Activated T-cell treated with anti-CD3 and anti-CD28 coated beads, Interleukin-2, amount 50 U/mL, for 24 hours (primary cell): ENCODE measurements at places on chromosomes 6 and 20.

DNA sequence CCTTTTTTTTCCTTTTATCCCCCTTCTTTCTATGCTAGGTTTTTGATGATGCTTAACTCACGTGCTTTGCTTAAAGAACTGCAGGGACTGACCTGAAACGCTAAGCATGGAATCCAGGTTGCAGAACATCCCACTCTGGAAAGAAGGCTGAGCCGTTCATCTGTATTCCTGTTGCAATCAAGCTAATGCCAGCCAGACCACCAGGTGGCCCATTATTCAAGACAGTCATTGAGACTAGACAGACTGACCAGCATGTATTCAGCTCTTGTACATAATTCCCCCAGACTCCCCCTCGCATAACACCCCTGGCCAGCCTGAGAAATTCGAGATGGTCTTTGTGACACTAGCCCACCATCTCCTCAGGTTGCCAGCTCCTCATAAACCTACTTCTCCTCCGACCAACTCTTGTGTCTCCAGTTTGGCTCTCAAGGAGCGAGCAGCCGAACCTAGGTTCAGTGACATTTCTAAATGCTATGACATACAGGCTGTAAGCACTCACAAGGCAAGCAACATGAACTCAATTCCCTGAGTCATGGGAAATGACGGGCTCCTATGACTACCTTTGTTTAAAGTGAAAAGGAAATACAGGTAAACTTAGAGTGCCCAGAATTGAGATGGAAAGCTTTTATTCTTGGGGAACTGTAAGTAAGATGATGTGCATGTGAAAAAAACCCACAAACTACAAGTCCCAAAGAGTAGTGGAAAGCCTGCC is 309.3 kb upstream of the CDYL start:
- H3K4me3 ChIP-seq, result no peak overlapping the region
- DNase-seq, result no peak

DNA sequence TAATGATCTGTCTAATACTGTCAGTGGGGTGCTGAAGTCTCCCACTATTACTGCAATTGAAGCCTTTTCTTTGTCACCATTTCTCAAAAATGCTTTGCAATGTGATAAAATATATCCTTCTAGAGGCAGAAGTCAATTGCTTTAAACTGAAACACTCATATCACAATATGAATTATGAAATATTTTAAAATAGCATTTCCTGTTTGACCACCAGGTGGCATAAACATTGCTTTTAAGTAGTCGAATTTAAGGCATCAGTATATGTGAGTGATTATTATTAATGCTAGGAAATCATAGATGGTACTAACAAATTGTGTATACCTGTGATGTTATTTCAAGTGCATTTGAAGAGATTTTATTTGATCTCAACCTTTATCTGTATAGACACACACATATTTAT is 87.5 kb downstream of the MEI4 start:
- H3K27me3 ChIP-seq, result no peaks in the 10 kb centered on the region
- no peaks in the 10 kb centered on the region for H3K4me1 ChIP-seq

GRCh38 chr6:2883673-2884072 is 19.4 kb downstream of the SERPINB9 start:
- DNase-seq, result no peak
- H3K4me1 ChIP-seq, result peaks cover 58% of the 10 kb centered on the region
- H3K27me3 ChIP-seq, result no peaks in the 10 kb centered on the region
- H3K4me3 ChIP-seq, result no peak overlapping the region
- peaks cover 43% of the 10 kb centered on the region for H3K36me3 ChIP-seq

- DNase-seq, result peak; percentile 44
- H3K36me3 ChIP-seq, result peaks cover 73% of the 10 kb centered on the region
- peaks cover 85% of the 10 kb centered on the region for H3K4me1 ChIP-seq
Observed at GRCh38 chr20:51500311-51500710, 42.2 kb downstream of the NFATC2 start.

- DNase-seq, result no peak
- no peaks in the 10 kb centered on the region for H3K27me3 ChIP-seq
- no peaks in the 10 kb centered on the region for H3K4me1 ChIP-seq
Observed at GRCh38 chr6:50961611-50962010, 142.9 kb downstream of the TFAP2B start.

- H3K4me3 ChIP-seq, result peak overlapping the region; percentile 94
- peak; percentile 44 for DNase-seq
- peak overlapping the region; percentile 97 for H3K27ac ChIP-seq
- H3K27me3 ChIP-seq, result no peaks in the 10 kb centered on the region
- H3K4me1 ChIP-seq, result peaks cover 80% of the 10 kb centered on the region
- peaks cover 50% of the 10 kb centered on the region for H3K36me3 ChIP-seq
Observed at GRCh38 chr20:41140226-41141133, 3.1 kb downstream of the PLCG1 start.

DNA sequence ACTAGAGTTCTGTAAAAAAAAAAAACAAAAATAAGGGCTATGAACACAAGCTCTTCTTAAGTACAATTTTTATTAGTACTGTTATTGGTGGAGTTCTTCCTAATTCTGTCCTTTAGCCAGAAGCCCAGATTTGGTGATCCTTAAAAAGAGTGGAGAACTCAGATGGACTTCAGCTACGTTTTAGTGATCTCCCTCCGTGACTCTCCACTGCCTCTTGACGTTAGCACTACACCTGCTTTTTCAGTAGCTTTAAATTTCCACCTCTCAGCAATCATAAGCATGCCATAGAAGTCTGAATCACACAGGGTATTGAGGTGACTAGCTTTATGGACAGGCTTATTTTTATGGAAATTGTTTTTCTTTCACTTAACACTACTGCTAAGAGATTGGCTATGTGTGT is 17.7 kb downstream of the DHX35 start:
- peaks cover 49% of the 10 kb centered on the region for H3K36me3 ChIP-seq
- peaks cover 11% of the 10 kb centered on the region for H3K4me1 ChIP-seq
- no peak overlapping the region for H3K27ac ChIP-seq
- H3K4me3 ChIP-seq, result no peak overlapping the region
- DNase-seq, result no peak

DNA sequence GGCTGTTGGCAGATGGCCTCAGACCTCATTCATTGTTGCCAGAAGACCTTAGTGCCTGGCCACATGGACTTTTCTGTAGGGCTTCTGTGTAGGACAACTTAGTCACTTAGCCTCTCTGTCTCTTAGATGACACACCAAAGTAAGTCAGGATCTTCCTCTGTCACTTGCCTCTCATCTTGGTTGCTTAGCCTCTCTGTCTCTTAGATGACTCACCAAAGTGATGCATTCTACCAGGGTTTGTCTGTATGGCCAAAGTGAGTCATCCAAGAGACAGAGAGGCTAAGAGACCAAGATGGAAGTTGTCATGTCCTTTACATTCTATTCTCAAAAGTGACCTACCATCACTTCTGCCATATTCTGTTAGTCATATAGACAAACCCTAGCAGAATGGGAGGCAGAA is 255.9 kb upstream of the DEFB112 start:
- no peaks in the 10 kb centered on the region for H3K36me3 ChIP-seq
- DNase-seq, result no peak
- H3K4me1 ChIP-seq, result no peaks in the 10 kb centered on the region
- H3K27ac ChIP-seq, result no peak overlapping the region
- no peaks in the 10 kb centered on the region for H3K27me3 ChIP-seq
- H3K4me3 ChIP-seq, result no peak overlapping the region

DNA sequence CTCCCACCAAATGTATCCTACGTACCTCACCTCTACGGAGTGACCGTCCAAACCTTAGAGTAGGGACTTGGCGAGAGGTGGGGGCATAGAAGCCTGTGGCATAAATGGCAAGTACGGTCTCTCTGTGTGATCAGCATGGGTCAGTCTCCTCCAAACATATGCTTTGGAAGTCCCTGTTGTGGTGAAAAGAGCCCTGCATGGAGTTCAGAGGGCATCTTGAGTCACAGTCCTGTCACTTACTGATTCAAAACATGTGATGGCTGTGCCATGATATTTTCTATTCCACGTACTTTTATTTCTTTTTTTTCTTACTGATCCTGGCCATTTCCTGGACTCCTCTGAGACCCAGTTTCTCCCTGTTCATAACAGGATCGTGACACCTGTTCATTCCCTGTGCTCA is 67.5 kb upstream of the CEP85L start:
- peaks cover 76% of the 10 kb centered on the region for H3K4me1 ChIP-seq
- no peaks in the 10 kb centered on the region for H3K36me3 ChIP-seq
- DNase-seq, result no peak
- peak overlapping the region; percentile 35 for H3K4me3 ChIP-seq
- peak overlapping the region; percentile 92 for H3K27ac ChIP-seq
- no peaks in the 10 kb centered on the region for H3K27me3 ChIP-seq

DNA sequence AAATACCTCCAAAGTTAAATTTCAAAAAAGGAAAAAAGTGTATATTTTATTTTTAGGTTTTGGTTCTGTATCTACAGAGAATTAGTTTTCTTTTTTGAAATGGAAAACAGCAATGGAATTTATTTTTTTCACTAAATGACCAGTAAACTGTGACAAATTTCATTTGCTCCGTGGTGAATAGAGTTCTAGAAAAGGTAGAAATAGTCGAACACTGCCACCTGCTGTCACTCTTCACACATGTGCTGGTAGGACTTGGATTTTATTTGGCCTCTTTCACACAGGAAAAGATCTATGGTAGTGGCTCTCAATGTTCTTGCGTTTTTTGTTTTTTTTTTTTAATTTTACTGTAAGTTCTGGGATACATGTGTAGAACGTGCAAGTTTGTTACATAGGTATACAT is 312.5 kb downstream of the EYA4 start:
- H3K36me3 ChIP-seq, result no peaks in the 10 kb centered on the region
- no peaks in the 10 kb centered on the region for H3K4me1 ChIP-seq
- H3K27me3 ChIP-seq, result peaks cover 12% of the 10 kb centered on the region
- no peak overlapping the region for H3K4me3 ChIP-seq
- no peak for DNase-seq

- peaks cover 42% of the 10 kb centered on the region for H3K27me3 ChIP-seq
- no peak overlapping the region for H3K4me3 ChIP-seq
- H3K27ac ChIP-seq, result no peak overlapping the region
- peaks cover 2% of the 10 kb centered on the region for H3K4me1 ChIP-seq
- no peaks in the 10 kb centered on the region for H3K36me3 ChIP-seq
Observed at GRCh38 chr6:164108092-164108491, 693.6 kb downstream of the QKI start.

DNA sequence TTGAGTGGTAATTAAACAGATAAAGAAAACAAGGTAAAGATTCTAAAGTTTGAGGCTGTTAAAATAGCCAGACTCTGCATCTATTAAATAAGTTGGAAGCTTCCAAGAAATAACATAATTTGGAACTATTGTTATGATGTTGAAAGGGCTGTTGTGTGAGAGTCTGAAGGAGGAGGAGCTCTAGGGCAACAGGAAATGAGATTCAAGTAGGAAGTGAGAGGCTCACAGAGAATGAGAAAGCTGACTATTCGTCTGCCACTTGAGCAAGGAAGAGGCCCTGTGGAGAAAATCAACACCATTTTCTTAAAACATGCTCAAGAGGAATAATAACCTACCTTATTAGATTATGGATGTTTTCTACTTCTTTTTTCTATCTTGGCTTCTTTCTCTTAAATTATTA is 185.2 kb downstream of the SLC24A3 start:
- H3K4me1 ChIP-seq, result no peaks in the 10 kb centered on the region
- H3K27ac ChIP-seq, result no peak overlapping the region
- H3K4me3 ChIP-seq, result no peak overlapping the region

DNA sequence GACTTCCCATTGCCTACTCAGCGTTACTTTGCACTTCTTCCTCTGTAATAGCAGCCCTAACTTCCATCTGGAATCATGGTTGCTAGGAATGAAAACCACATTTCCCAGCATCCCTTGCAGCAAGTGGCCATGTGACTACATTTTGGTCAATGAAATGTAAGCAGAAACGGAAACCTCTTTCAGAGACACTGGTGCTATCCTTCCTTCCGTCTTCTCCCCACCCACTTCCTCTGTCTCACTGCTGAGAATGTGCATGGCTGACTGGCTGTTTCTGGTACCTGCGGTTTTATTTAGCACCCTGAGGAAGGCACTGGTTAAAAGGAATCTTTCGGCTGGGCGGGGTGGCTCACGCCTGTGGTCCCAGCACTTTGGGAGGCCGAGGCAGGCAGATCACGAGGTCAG is 107.4 kb downstream of the SCML4 start:
- DNase-seq, result peak; percentile 77
- no peaks in the 10 kb centered on the region for H3K27me3 ChIP-seq
- peak overlapping the region; percentile 68 for H3K4me3 ChIP-seq

DNA sequence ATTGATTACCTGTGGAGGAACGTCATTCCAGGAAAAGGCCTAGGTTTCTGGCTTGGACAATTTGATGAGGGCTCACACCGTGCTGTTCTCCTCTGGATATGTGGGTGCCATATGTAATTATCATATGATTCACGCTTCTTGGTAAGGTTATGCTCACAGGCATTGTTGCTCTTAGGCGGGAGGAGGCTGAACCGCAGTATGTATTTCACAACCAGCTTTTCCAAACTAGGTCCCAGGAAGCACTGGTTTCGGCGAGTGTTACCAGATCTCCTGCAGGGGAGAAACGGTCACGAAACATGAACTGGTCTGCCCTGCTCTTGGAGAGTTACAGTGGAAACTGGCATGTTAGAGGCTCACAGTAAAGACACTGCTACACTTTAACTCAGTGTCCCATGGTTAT is 793 bp upstream of the FAM50B start:
- no peaks in the 10 kb centered on the region for H3K27me3 ChIP-seq
- DNase-seq, result peak; percentile 34
- H3K27ac ChIP-seq, result peak overlapping the region; percentile 88
- H3K4me3 ChIP-seq, result peak overlapping the region; percentile 71
